ENCODE measurements at places on chromosomes 12 and 14.

DNA sequence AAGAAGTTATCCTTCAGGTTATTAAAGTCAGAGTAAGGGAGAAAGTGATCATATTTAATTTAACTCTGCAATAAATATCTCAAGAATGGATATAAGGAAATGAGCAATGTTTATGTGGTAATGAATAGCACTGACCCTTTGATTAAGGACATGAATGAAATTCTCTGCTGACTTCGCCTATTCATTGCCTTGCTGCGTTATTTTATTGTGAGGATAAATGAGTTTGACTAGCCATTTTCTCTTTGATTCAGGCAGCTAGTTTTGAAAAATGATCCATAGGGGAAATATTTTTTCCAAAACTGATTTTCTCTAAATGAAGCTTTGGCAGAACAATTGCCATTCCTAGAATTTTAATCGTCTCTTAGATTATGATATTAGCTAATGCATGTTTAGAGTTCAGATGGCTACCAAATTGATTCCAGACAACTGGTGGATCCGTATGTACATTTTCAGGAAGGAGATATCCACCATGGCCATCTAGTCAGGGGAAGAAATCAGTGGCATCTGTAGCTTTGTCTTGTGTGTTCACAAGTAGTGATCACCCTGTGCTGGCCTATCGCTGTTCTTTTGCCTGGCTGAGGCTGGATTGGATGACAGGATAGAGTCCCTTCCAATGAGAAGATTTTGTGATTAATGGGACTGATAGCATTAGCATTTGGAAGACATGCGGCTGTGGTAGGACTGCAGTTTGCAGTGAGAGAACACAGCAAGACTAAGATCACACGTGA lies 302.3 kb upstream of the RGS6 start:
- no peak for DNase-seq

DNA sequence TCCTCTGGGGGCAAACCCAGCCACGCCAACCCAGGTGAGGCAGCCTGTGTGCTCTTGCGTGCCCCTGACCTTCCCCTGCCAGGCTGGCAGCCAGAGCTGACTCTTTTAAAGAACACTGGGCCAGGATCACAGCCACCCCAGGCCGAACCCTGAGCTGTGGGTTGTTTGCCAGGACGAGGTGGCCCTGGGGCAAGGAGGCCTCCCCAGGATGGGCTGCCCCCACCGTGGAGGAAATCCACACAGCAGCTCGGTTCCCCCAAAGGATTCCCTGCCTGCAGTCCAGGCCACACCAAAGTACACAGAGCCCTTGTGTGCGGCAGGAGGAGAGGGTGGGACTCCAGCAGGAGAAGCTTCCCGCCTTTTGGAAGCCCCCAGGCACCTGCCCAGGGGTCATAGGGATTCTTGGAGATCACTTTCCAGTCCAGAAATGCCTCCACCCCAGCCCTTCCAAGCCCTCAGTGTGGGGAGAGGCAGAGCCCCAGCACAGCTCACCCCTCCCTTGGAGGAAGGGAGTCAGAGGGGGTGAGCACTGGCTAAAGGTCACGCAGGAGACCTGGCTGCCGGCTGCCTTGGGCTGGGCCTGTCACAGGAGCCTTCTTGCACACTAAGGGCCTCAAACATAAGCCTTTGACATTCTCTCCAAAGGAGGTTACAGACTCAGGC lies 115.6 kb downstream of the CALM1 start:
- no peak for DNase-seq

- DNase-seq = no peak
Measured at GRCh38 chr12:56221232-56221756, 428 bp downstream of the RNF41 start.

- no peak for DNase-seq
Measured at GRCh38 chr12:62763861-62764645, 170.9 kb downstream of the PPM1H start.

DNA sequence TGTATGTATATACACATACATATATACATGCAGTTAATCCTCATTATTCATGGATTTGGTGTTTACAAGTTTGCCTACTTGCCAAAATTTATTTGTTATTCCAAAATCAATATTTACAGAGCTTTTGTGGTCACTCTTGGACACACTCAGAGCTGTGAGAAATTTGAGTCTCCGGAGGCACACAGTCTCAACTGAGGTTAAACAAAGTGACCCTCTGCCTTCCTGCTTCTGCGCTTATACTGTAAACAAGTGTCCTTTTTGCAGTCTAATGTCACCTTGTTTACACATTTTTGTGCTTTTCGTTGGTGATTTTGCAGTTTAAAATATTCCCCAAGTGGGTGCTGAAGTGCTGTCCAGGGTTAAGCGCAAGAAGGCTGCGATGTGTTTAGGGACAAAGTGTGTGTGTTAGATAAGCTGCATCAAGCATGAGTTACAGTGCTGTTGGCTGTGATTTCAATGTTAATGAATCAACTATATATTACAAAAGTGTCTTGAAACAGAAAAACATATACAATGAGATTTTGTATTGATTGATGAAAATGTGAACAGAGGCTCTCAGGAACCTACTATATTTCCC lies 13.1 kb upstream of the LTA4H start:
- no peak for DNase-seq

DNA sequence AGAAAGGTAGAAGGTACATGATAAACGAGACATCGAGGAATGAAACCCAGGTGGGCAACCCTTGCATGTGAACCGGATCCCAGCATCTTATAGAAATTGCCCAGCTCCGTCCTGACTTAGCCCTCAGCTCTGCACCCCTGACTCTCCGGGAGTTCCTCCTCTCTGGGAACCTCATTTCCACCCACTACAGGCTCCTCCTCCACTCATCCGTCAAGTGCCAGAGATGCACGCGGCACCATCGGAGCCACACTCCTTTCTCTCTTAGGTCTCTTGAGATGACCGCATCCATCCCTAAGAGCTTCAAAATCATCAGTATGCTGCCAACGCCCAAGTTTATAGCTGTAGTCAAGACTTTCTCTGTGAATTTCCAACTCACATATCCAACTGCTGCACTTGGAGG lies 84.7 kb downstream of the TTC7B start:
- no peak for DNase-seq

DNA sequence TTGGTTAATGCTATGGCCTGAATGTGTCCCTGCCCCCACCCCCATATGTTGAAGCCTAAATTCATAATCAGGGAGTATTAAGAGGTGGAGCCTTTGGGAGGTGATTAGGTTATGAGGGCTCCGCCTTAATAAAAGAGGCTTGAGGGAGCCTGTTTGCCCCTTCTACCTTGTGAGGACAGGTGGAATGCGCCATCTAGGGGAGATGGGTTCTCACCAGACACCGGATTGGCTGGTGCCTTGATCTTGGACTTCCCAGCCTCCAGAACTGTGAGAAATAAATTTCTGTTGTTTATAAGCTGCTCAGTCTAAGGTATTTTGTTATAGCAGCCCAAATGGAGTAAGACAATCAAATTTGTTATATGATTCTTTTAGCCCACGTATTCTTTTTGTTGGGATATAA lies 148.3 kb downstream of the PTCSC3 start:
- DNase-seq = no peak

DNA sequence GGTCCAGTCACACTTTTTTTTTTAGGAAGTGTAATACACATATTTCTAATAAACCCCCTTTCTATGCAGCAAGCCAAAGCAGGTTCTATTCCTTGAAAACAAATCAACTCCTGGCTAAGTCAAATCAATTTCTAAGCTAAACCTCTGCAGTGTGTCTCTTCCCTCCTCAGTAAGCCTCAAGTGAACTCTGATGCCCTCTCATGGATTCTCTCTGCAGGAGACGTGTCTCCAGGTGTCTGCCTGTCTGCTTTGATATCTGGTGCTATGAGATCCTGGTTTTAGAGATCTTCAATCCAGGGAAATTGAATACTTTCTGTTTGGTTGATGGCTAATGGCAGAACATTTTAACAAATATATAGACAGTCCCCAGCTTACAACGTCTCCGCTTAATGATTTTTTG lies 791.7 kb downstream of the AACS start:
- DNase-seq = no peak

GRCh38 chr12:69880571-69880970 lies 55.5 kb downstream of the MYRFL start:
- DNase-seq = no peak

DNA sequence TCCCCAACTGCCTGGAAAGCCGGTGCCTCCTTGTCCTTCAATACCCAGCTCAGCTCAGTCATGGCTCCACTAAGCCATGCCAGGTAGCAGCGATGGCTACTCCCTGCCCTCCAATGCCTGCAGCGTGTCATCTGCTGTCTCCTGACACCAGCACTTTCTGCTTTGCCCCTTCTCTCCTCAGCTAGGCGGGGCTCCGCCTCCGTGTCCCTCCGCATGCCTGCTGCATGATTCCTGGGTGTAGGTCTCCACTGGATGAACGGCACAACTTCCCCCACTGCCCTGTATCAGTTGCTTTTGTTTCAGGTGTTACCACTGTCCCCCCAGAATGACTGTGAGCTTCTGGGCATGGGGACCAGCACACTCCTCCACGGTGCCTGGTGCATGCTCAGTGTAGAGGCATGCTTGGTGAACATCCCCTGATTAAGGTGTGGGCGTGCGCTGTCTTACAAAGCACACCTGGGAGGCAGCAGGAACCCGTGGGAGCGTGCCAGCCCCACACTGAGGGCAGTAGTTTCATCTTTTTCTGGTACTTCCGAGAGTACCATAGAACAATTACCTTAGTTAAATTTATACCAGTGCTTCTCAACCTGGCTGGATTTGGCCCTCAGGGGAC lies 179.4 kb upstream of the PRMT8 start:
- no peak for DNase-seq

DNA sequence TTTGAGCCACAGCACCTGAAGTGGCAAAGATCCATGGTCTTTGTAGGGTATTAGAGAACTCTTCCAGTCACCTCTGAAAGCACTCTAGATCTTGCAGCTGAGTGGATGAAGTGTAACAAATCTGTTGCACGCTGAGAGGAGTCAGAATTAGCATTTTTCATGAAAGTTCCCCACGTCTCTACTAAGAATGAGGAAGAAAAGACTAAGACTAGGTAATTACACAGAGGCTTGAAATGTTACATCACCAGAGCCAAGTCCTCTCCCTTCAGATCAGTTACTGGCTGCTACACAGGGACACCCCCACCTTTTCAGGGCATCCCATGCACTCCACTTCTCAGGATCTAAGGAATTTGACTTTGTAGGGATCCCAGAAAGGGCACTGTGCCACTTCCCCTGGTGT lies 98.6 kb upstream of the FKBP4 start:
- no peak for DNase-seq

- no peak for DNase-seq
Measured at GRCh38 chr12:86230516-86231146, 25.6 kb downstream of the MGAT4C start.

DNA sequence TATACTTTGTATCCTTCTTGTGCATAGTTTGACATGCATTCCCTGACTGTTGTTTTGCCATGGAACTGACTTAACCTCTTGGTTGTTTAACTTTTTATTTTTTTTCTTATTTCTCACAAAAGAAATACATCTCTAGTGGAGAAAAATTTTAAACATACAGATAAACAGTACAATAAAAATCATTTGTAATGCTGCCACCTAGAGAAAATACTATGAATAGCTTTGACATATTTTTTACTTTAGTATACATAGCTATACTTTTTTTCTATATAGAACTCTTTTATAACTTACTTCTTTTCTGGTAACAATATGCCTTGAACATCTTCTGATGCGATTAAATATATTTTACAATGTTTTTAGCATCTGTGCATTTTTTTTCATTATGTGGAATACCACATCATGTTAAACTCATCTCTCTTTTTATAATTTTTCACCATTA lies 184.5 kb downstream of the AKAP6 start:
- no peak for DNase-seq
